Naive B cell (primary cell): ENCODE measurements at places on chromosomes 7 and 10.

DNA sequence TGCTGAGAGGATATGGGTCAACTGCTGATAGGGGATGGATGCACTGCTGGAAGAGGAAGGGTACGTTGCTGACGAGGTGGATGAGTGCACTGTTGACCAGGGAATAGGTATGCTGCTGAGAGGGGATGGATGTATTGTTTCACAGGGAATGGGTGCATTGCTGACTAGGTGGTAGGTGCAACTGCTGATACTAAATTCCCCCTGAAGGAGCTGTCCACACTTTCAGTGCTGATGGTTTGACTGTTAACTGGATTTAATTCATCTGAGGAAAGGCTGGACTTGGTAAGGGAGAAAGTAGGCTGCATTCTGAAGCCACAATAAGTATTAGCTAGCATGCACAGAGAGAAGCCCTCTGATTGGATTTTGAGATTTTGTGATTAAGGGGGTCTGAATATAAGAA, 1196.8 kb upstream of the PHF14 start:
- no peak for DNase-seq

DNA sequence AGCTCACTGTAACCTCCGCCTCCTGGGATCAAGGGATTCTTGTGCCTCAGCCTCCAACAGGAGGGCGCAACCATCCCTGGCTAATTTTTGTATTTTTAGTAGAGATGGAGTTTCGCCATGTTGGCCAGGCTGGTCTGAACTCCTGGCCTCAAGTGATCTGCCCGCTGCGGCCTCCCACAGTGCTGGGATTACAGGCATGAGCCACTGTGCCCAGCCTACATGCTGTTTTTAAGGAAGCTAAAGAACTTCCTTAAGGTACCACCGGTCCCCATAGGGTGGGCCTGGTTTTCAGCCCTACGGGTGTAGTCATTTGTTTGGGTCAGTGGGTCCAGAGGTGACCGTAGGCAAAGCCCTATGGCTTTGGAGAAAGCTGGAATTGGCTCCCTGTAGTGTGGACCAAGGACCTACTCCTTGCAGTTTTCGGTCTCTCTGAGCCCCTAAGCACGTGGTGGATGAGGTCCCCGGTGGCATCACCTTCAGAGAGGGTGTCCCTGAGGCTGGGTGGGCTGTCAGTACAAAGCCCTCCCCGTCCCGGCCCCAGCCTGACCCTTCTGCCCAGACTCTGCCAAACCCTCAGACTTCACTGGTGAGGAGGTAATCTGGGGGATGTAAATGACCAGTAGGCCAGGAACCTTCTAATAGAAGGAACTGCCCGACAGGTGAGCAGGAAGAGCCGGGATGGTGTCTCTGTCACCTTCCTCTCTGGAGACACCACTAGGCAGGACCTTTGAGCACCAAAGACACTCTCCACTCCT, 30.5 kb downstream of the ANXA11 start:
- no peak for DNase-seq

DNA sequence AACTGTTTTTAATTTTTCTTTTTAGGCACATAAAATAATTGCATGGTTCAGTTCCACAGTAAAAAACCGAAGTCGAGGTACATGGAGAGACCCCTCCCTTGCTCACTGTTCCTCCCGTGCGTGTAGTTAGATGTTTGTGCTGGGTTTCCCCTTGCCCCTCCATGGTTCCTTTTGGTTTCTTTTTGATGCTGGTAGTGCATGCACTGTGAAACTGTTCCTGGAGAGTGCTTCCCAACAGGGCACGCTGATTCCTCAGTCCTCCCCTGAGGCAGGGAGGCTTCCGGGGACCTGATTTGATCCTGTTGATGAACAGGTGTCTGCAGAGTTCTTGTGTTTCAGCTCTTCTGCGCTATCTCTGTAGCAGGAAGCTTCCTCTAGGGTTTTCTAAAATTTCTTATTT, 69.5 kb downstream of the ADCY1 start:
- DNase-seq, result no peak

DNA sequence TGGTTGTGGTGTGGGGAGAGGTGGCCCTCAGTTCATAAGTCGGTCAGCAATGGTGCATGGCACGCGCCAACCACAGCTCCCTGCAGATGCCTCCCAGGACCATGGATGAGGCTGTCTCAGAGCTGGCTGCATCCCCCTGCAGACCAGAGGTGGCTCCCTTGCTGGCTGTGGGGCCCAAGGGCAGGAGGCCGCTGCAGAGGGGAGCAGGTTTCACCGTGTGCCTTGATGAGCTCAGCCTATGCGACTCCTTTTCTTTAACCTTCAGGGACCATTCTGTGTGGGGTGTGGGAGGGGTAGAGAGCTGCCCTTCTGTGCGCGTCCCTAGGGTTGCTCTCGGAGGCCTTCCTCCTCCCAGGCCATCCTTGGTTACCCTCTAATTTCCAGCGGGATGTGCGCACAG, 152.4 kb downstream of the ACTR3B start:
- no peak for DNase-seq

DNA sequence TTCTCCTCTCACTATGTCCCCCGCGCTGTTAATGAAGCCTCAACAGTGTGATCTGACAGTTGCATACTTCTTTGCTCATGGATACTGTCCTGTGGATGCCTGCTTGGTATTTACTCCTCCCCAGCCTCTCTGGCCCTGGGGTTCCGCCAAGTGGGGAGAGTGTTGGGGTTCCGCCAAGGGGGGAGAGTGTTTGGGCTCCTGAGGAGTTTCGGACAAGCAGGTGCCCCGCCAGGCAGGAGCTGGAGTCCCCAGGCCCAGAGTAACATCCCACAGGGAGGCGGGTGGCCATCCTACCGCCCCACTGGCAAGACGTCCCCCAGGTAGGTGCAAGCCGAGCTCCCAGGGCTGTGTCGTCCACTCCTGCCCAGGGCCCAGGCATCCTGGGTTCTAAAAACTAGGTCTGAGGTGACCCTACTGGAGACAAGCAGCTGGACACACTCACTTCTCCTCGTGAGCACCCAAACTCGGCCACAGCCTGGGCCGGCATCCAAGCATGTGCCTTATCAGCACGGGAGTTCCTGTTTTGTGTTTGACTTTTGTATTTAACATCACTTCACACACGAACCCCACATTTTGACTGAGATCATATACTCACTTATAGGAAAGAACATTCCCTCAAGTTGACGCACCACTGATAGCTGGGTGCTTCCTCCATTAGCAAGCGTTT, 34.2 kb downstream of the CAMK2B start:
- no peak for DNase-seq

DNA sequence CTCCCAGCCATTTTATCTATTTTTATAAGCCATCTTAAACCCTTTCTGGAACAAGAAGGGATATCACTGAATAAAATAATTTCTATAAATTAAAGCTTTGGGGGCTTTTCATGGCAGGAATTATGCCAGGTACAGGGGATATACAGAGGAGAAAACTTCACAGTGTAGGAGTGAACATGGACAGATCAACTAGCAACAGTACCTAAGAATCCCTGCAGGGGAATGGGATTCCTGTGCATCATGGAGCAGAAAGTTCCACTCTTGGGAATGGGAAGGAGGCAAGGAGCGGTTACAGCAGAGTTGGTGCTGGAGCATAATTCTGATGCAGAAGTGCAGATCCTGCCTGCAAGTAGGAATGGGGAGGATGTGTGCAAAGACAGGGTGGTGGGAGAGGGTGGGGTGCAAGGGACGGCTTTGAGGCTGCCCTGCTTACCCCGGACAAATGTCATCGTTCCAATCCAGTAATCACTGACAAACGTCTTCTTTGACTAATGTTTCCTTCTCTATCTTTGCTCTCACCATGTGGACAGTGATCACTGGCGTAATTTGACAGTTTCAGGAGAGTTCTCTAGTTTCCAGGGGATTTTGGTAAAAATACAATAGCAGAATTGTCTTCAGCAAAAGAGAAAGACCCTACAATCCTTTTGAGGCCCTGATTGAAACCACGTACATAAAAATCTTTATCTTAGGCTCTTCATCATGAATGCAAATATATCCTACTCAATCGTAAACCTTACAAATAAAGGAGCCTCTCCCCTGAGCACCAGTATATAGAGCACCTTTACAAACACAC, 196.7 kb downstream of the HECW1 start:
- no peak for DNase-seq

- DNase-seq, result no peak
Measured at GRCh38 chr7:71705217-71705616, 573.3 kb downstream of the GALNT17 start.

DNA sequence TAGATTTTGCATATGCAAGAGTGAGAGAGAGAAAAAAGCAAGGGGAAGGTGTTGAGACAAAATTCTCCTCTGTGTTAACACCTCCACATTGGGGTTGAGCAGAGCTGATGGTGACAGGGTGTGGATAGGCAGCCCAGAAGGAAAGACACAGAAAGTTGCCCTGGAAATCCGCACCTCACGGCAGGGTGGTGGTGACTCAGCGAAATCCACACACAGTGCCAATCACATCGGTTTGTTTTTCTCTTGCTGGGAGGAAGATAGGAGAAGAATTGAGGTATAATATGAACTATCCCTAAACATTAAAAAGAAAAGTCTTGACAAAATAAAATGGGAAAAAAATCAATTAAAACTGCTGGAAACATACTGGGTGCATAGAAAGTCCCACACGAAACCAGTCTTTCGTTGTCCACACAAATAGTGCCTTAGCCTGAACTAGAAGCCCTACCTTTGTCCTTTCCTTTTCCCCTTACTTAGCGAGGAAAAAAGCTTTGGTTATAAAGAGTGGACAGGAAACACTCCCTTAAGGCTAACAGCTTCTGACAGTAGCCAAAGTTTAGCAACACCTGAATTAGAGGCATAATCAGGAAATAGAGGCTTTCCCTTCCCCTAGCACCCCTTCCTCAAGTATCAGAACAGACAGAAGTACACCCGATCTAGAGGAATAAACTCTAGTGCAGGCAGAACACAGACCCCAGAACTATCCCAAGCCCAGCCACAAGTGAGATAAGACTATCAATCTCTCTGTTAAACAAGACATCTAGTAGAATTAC, 39.2 kb upstream of the DNAJC1 start:
- no peak for DNase-seq

DNA sequence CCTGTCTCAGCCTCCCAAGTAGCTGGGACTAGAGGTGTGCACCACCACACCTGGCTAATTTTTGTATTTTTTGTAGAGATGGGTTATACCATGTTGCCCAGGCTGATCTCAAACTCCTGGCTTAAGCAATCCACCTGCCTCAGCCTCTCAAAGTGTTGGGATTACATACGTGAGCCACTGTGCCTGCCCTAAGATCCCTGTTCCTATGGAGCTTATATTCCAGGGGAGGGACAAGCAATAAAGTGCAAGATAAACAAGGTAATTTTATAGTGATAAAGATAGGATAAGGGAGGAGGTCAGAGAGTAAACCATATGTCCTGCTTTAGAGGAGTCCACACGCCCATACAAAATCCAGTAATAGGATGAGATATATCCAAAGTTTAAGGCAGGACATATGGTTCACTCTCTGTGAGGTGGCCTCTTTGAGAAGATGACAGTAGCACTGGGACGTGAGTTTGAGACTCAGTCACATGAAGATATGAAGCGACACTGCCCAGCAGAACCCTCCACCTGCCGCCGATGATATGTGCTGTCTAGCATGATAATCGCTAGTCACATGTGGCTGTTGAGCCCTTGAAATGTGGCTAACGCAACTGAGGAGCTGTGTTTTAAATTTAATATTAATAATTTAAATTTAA, 113.5 kb upstream of the PDCD4 start:
- DNase-seq, result no peak

GRCh38 chr10:130230611-130231010, 94.4 kb downstream of the GLRX3 start:
- DNase-seq, result no peak

- peak; percentile 92 for DNase-seq
Measured at GRCh38 chr10:51699475-51700227, at the start of gene CSTF2T. CSTF2T (minus strand) TSS chr10:51699595; CDS start chr10:51699549, 46 bp downstream.

DNA sequence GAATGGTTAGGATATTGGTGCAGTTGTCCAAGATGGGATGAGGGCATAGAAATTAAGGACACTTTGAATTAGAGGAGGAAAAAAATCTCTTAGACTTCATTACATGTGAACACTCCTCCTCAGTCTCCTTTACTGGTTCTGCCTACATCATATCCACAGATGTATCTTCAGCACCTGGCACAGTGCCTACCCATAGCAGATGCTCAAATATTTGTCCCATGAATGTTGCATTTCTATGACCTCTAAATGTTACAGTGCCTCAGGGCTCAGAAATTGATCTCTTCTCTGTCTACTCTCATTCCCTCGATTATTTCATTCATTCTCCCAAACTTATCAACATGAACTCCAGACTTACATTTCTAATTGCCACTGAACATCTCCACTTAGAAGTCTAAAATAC, 17.1 kb downstream of the CNNM1 start:
- no peak for DNase-seq

DNA sequence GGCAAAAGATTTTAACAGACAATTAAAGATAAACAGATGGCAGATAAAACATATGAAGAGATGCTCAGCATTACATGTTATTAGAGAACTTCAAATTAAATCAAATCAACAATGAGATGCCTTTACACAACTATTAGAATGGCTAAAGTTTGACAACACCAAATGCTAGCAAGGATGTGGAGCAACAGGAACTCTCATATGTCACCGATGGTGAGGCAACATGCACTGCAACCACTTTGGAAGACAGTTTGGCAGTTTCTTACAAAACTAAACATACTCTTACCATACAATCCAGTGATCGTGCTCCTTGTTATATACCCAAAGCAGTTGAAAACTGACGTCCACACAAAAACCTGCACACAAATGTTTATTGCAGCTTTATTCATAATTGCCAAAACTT, 13.7 kb upstream of the ATE1 start:
- DNase-seq, result no peak

DNA sequence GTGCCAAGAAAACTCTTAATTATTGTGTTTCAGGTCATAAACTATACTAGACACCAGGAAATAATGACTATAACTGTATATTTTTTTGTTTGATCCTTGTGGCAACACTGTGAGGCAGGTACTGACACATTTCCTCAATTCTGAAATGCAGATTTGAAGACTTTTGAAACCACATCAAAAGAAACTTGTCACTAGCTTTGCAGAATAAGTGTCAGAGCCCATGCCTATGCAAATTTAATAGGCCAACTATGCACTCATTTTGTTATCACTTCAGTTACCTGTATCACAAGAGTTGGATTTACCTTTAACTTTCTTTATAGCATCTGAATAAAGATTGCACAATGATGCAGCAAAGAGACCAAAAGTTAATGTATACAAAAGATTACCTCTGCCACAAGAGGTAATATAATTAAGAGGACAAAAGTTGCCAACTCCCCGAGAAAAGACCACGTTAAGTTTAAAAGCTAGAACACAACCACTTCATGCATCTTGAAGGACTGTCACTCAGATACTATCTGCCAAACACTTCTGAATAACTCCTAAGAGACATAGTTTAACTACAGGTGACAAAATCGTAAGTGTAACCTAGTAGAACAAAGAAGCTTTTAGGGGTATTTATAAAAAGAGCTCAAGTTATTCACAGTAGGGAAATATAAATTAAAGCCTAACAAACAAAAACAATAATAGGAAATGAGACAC, 80.5 kb downstream of the ELAPOR2 start:
- peak; percentile 15 for DNase-seq

GRCh38 chr7:140646931-140647647, 6.5 kb upstream of the DENND2A start:
- peak; percentile 39 for DNase-seq
